ENCODE measurements at places on chromosomes 16 and 17.

GRCh38 chr16:23948949-23949411 is 113.2 kb downstream of the PRKCB start:
- DNase-seq, result no peak

DNA sequence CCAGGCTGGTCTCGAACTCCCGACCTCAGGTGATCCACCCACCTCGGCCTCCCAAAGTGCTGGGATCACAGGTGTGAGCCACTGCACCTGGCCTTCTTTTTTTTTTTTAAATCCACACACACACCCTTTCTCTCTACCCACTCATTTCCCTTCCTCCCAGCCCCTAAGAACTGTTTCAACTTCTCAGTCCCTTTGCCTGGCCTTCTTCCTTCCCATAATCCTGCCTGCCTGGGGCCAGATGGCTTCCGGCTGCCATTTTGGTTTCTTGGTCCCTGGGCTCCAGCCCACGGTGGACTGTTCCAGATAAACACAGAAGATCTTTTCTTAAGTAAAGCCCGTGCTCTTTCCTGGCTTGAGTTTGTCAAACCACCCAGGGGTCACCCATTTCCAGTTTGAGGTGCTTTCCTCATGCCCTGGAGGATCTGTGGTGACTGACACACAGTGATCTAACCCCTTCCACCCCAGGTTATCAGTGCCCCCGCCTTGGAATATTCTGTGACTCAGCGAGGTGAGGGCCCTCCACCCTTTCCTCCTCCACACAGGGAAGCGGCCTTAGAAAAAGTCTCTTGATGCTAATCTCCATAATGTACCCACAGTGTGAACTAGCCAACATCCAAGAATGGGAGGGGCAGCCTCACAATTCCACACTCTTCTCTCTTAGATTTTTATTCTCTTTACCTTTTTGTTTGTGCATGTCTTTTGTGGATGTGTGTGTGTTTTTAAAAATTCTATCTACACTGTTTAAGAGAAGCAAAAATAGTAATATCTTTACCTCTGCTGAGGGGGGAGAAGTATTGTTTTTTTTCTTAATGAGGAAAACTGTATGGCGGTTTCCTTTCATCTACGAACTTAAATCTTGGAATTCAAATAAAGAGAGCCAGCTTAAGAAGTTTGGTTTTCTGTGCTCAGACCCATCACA is 60.0 kb downstream of the CRISPLD2 start:
- no peak for DNase-seq

- DNase-seq, result no peak
Measured at GRCh38 chr17:64393000-64393402, 2.3 kb upstream of the PECAM1 start.

DNA sequence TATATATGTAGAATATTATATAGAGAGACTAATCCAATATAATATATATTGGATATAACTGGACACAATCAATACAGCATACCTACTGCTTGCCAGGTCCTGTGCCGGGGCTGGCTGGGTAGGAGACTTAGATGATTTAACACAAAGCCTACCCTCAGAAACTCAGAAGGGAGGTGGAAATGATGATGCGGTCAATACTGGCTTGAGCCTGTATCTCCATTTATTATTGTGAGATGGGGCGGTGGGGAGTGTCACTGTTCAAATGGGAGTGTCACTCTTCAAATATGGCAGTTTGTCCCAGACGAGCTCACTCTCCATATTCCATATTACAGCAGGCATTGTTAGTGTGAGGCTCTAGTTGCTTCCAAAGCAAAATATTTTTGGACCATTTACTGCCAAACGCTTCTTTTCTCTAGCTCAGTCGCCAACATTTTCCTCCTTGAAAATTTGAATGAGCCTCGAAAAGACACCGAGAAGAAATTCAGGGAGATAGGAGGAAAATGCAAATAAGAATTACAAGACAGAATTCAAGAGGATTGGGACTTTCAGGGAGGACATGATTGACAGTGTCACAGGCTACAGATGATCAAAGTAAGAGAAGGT is 70.7 kb downstream of the WSCD1 start:
- DNase-seq, result no peak

DNA sequence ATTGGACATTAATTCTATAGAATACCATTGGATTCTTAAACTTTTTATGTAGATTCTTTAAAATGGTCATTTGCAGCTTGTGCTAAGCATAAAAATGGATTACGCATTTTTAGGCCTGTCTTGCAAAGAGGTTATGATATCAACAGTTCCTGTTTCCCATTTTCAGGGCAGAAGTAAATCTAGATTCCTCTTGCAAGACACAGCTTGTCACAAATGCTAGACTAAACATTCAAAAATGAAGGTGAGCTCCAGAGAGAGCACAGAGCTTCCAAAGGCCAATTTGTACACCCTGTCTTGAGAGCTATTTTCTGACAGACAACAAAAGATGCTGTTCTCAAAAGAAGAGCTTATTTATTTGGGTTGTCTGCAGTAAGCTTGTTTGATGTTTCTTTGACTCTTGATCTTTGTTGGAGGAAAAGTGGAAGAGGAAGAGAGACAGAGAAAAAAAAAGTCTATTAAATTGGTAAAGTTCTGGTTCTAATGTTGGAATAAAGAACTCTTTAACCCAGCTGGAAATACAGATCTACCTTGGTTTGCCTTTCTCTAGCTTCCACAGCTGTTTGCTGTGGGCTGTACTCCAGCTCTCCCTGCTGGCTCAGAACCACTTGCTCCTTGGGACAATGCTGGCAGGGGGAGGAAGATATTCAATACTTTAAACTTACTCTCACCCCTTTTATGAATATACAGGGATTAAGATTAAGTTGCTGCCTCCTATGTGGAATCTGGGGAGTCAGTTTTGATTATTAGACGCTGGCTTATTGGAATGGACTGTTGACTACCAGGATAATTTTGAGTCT is 651.8 kb downstream of the CDH11 start:
- DNase-seq, result no peak

DNA sequence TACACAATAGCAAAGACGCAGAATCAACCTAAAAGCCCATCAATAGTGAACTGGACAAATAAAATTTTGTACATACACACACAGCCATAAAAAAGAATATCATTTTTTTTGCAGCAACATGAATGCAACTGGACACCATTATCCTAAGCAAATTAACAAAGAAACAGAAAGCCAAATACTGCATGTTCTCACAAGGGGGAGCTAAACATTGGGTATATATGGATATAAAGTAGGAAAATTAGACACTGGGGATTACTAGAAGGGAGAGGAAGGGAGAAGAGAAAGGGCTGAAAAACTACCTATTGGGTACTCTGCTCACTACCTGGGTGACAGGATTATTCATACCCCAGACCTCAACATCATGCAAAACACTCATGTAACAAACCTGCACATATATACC is 28.2 kb downstream of the ADAMTS18 start:
- no peak for DNase-seq

- no peak for DNase-seq
Measured at GRCh38 chr17:4535667-4536258, 19.4 kb downstream of the MYBBP1A start.

GRCh38 chr16:73355981-73356380 is 308.1 kb upstream of the ZFHX3 start:
- DNase-seq, result no peak

DNA sequence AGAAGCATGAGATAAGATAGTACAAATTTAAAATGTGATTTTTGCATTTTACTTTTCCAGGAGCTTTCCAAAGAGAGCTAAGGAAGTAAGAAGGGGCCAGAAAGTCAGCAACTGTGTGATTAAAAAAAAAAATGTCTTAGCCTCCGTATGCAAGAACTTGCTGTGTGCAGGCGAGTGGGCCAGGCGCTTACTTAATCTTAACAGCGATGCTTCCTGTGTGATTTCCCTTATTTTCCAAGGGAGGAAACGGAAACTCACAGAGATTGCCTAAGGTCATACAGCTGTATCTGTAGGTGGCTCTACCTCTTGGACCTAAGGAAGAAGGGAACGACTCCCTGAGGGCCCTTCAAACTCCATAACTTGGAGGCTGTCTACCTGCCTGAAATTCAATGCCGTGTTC is 11.1 kb downstream of the HS3ST3B1 start:
- no peak for DNase-seq

DNA sequence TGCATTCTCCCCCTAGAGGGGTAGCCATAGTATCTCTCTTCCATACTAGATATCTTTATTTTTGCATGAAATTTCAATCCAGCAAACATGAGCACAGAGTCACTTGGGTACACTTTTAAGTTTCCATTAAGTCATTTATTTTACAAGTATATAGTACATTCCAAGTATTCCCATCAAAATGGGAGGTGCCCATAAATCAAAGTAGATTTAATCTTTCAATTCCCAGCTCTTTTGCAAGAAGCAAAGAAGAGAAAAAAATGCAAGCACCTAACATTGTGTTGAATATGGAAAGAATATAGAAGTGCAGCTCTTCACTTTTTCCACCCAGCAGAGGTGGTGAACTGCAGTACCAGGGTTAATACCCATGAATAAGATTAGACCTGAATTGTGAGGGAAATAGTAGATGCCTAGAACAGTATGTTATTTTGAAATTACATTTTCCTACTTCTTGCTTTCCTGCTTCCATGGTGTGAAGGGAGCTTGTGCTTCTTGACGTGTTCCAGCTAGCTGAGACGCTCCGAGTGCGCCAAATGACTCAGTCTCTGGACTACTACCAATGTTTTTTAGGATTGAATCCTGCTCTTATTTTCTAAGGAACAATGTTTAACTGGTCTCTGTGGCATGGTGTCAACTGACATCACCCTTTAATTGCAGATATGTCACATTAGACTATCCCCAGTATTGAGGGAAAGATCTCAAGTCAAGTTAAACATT is 151.1 kb upstream of the MAF start:
- DNase-seq, result no peak

GRCh38 chr17:50558091-50558490 is 2.4 kb upstream of the CACNA1G start:
- no peak for DNase-seq

- DNase-seq, result no peak
Measured at GRCh38 chr17:21191698-21192097, 22.3 kb downstream of the TMEM11 start.

GRCh38 chr16:58638148-58639036 is 8.8 kb upstream of the CNOT1 start:
- DNase-seq, result peak; percentile 40

DNA sequence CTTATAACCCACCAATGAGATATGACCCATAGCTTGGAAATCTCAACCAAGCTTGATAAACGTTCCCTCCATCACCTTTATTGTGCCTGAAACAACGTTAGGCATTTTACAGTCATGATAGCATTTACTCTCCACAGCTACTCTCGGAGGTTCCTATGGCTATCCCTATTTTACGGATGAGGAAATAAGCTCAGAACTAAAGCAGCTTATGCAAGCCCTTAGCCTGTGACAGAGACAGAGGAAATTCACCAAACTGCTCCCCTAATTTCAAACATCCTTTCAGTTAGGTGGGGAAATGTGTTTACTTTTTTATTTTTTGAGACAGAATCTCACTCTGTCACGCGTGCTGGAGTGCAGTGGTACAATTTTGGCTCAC is 18.7 kb downstream of the DCUN1D3 start:
- DNase-seq, result no peak

DNA sequence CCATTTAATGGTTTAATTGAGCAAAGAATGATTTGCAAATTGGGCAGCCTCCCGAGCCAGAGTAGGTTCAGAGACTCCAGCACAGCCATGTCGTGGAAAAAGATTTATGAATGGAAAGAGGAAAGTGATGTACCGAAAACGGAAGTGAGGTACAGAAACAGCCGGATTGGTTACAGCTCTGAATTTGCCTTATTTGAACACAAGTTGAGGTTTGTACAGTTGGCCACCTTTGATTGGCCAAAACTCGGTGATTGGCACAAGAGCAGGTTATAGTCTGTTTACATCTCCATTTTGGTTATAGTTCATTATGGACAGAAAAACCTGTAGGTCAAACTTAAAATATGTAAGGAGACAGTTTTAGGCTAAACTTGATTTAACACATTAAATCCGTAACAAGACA is 44.5 kb downstream of the TENT4B start:
- no peak for DNase-seq

GRCh38 chr17:59338498-59338897 is 7.0 kb downstream of the YPEL2 start:
- no peak for DNase-seq

DNA sequence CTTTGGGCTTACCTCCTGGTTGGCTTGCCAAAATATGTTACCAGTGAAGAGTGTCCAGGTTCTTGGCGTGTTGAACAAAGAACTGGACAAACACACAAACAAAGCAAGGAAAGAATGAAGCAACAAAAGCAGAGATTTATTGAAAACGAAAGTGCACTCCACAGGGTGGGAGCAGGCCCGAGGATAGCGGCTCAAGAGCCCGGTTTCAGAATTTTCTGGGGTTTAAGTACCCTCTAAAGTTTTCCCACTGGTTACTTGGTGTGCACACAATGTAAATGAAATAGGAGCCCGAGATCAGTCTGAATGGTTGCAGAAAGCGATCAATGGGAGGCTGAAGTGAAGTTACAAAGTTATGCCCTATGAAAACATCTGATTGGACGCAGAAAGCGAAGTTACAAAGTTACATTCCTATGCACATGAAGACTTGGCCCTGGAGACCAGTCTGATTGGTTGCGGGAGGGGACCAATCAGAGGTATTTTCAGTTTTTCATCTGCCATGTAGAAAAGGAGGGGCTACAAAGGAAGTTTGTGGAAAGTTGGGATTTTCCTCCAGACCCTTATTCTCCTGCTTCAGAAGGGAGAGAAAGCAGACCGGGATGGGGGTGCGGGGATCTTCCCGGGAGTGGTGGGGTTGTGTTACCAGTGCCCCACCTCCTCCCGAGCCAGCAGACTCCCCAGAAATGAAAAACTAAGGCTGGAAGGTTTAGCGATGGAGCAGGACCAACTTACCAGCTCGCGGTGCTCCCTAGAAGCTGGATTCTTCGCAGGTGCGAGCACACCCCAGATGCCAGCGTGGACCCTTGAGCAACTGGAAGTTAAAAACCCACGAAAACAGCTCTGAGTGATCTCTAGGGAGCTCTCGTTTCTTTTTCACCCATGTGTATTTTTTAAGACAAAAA is at the start of gene SLFN12:
SLFN12 (minus strand) TSS at position 325 of the 899 bp plus-strand sequence. CDS start 9,472 bp downstream, outside the sequence.
- peak; percentile 83 for DNase-seq

GRCh38 chr16:62978451-62978850 is 942.2 kb upstream of the CDH8 start:
- DNase-seq, result no peak

- DNase-seq, result no peak
Measured at GRCh38 chr17:80818871-80819270, 172.8 kb upstream of the CHMP6 start.

- no peak for DNase-seq
Measured at GRCh38 chr17:8892338-8892690, 24.8 kb upstream of the PIK3R6 start.

DNA sequence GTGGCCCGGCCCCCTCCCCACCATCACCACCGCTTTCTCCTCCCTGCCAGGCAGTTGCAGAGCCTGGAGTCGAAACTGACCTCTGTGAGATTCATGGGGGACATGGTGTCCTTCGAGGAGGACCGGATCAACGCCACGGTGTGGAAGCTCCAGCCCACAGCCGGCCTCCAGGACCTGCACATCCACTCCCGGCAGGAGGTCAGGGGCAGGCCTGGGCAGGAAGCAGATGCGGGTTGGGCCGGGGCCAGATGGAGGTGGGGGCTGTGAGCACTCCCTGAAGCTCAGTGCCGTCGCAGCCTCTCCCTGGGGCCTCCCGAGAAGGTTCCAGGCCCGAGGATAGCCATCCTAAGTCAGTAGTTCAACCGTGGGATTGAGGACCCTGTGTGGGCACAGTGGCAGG is 14.2 kb upstream of the ADGRG3 start:
- no peak for DNase-seq
